NT2/D1 (cell line): ENCODE measurements at places on chromosomes 12 and 14.

DNA sequence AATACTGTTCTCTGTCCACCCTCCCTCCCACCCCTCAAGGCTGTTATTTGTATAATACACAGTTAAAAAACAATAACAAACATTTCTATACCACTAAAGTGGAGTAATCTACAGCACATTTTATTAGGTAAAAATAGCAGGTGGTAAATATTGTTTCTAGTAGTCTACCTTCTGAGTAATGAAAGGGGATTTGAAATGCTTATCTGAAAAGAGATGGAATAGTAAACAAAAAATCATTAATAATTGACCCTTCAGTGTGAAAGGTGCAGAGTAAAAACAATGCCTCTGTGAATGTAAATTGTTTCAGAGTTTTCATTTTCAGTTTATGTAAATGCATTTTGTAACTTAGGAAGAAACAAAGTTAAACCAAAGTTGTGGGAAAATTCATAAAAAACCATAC lies 321.2 kb downstream of the SLC16A7 start:
- no peak for DNase-seq

GRCh38 chr12:45973526-45973925 lies 16.8 kb downstream of the SCAF11 start:
- DNase-seq: no peak

- DNase-seq: no peak
These were observed 38.9 kb upstream of the BDKRB2 start for GRCh38 chr14:96165493-96166436.

- DNase-seq: no peak
These were observed 212.9 kb upstream of the SFSWAP start for GRCh38 chr12:131497966-131498365.

- no peak for DNase-seq
These were observed 29.0 kb upstream of the SMUG1 start for GRCh38 chr12:54217774-54218241.

GRCh38 chr14:52767058-52767833 lies 24.2 kb downstream of the GNPNAT1 start:
- DNase-seq: no peak

GRCh38 chr12:48977290-48978281 lies 536 bp upstream of the WNT1 start:
- DNase-seq: no peak
